ENCODE measurements at places on chromosomes 4 and X. TPM values are rescaled to one million over a fixed set of nuclear protein-coding genes. Genes with fewer than 3 reads are reported as not detected.

The MAGEA2 gene
- total RNA-seq = not detected

The GAGE10 gene
- not detected for total RNA-seq

The CABS1 gene
- total RNA-seq = not detected

The LRCH2 gene
- 41.5 TPM for total RNA-seq

The VEGFD gene
- 0.99 TPM for total RNA-seq

The FANCB gene
- 4.4 TPM for total RNA-seq

DNA sequence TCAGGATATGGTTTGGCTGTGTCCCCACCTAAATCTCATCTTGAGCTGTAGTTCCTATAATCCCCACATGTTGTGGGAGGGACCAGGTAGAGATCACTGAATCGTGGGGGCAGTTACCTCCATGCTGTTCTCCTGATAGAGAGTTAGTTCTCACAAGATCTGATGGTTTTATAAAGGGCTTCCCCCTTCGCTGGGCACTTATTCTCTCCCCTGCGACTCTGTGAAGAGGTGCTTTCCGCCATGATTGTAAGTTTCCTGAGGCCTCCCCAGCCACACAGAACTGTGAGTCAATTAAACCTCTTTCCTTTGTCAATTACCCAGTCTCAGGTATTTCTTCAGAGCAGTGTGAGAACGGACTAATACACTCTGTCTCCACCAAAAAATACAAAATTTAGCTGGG lies 291.9 kb downstream of the BCOR start:
- no peak for DNase-seq

GRCh38 chr4:25913056-25913850 lies 767 bp upstream of the SMIM20 start:
- DNase-seq = peak; percentile 76

DNA sequence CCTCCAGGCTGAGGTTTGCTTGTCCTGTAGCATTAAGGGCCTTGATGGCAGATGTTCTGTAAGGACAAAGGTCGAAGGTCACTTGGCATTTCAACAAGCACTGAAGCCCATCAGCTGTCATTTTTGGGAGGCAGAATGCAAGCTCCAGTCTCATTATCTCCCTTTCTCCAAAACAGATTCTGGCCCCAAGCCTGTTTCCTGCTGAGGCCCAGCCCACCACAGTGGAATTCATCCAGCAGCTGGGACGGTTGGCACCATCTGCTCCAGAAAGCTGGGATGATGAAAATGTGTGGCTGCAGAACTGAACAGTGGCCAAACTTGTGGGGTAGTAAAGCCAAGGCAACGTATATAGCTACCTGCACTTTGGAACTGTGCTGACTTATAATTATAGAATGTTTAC lies 17.7 kb upstream of the PPEF2 start:
- DNase-seq = no peak

DNA sequence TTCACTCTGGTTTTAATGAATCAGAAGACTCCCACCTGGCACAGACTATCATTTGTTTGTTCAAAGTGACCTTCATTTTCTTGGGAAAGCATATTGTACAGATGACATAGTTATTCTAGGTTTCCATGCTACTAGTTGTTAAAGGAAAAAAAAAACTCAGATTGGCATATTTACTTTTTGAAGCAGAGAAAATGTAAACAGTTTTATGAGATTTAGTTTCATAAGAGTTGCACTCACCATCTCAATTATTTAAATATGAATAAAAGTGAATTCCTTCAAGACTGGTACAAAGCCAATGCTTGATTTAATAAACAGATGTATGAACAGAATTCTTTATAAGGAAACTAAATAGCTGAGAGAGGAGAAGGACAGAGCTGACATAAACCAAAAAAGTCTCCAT lies 280.3 kb upstream of the UGT8 start:
- DNase-seq = no peak

DNA sequence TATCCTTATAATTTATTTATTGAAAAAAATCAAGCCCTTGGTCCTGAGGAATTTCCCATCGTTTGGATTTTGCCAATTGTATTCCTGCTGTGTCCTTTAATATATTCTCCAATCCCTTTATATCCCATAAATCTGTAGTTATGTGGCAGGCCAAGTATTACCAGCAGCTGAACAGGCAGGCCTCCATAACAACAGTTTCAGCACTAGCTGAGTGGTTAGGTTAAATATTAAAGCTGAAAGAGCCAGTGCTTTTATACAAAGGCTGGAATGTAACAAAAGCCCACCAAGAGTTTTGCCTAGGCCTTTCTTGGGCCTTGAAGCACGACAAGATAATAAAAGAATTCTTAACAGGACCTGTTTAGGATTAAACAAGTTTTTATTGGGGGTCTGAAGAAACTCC lies 366.6 kb upstream of the GALNT7 start:
- no peak for DNase-seq

GRCh38 chr4:142523111-142523510 lies 323.0 kb downstream of the INPP4B start:
- DNase-seq = no peak

- no peak for DNase-seq
These were observed 80.1 kb downstream of the FAM184B start for GRCh38 chr4:17701138-17701839.

GRCh38 chrX:113522814-113523213 lies 682.2 kb upstream of the AMOT start:
- no peak for DNase-seq

DNA sequence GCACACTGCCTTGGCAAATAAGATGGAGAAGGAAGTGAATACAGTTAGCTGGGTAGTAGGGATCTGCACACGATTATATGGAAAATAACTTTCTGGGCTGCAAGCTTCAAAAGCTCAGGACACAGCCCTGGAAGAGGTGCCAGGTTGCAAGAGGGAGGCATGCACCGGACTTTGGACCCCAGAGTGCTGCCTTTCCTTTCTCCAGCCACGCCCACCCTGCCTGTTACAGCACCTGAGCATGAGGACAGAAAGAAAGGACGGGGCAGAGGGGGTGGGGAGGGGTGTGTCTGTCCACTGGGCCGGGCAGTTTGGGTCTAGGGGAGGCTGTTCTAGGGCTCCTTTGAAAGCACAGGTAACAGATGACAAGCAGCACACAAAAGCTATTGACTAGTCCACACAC lies 152.8 kb downstream of the ENPP6 start:
- no peak for DNase-seq

DNA sequence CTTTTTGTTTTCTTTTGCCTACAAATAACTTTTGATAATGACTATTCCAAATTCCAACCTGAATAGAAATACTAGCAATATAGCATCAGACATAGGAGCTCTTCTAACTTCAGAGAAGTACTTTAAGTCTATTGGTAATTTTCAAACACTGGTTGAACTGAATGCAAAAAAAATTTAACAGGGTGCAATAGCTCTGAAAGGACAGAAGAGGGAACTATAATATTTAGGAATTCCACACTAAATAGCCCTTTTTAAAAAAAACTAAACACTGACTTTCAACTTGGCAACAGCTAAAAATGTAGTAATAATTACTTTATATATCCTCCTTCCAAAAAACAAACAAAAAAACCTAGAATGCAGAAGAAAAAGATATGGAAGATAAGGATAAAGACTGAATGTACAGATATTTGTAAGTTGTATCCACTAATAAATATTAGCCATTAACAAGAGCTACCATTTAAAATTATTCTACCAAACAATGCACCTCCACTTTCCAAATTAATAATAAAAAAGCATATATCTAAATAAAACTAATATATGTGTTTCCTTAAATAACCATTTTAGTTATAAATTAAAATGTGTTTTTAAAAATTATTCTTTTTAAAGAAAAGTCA lies 81.4 kb downstream of the FBXW7 start:
- no peak for DNase-seq

DNA sequence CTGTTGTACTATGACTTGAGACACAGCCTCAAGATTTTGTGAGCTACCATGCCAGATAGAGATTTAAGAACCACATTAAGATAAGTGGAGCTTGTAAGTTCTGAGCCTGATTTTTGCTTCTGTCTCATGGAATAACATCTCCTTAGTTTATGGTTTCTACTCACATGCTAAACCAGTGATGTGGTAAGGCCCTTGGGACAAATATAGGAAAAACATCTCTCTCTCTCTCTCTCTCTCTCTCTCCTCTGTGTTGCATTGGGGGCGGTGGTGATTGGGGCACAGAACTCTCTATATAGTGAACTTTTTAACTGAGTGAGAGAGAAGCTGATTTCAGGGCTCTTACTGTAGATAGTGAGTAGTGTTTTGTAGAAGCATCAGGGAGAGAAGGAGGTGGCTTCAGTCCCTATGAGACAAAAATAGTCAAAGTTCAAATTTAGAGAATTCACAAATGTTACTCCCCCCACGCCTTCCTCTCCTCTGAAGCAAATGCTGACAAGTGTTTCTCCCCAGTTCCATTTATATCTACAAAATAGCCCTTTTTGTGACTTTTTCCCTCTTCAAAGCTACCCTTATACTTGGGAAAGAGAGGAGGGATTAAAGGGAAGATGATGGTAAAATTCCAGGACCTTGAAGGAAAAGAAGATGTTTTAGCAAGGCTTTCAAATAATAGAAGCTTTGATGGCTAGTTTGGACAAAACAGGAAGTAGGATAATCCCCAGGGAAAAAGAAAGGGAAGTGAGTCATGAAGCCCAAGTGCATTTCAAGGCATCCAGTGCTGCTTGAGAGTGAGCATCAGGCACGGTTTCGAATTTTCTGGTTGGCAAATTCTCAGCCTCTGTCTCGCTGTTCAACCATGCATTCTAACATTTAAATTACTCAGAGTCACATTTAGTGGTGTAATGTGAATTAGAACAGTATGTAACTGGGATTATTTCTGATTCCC lies 134.3 kb upstream of the AP1S2 start:
- DNase-seq = no peak

DNA sequence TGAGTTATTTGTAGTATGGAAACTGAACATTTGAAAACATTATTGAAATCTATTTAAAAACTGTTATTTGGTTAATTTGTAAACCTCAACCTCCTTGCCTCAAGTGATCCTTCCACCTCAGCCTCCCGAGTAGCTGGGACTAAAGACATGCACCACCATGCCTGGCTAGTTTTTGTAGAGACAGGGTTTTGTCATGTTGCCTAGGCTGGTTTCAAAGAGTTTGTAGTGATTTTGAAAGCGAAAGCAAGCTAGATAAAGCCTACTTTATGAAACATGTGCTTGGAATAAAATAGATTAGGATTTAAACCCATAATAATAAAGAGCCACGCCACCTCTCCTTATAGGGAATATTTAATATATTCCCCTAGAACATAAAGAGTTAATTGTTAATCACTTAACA lies 23.5 kb downstream of the ARSJ start:
- DNase-seq = no peak

GRCh38 chr4:34733185-34733941 lies 1511.0 kb downstream of the ARAP2 start:
- no peak for DNase-seq

GRCh38 chr4:119016636-119017035 lies 119.0 kb upstream of the MYOZ2 start:
- DNase-seq = no peak

DNA sequence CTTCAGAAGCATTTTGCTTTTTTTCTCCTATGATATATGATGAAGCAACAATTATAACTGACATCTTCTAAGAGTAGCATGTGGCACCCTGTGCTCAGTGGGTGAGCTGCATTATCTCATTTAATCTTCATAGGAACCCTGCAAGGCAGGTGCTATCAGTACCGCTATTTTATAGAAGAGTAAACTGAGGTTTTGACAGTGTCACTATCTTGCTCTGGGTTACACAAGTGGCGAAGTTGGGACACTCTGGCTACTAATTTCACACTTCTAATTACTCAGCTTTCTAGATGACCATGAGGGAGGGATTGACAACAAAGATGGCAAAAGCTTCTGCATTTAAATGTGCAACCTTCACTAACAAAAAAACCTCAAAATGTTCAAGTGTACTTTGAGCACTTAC lies 76.9 kb upstream of the CAMK2D start:
- DNase-seq = no peak

GRCh38 chrX:37905436-37906147 lies 58.2 kb upstream of the DYNLT3 start:
- no peak for DNase-seq

DNA sequence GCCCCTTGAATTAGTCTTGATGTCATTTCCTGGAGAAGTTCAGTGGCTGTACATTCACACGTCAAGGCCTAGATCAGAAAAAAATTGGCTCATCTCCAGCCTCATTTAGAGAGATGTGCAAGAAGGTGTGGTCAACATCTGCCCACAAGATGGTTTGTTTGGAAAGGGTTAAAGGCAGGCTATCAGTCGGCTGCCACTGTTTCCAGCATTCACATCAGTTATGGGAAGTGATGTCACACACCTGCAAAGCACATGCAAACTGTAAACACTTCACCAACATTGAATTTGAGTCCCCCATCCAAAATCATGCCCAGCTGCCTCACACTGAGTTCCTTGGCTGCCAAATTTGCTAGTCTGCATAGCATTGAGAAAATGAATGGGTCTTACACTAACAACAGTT lies 498.3 kb upstream of the INTU start:
- no peak for DNase-seq

GRCh38 chrX:9657590-9658256 lies 107.9 kb downstream of the GPR143 start:
- DNase-seq = no peak

DNA sequence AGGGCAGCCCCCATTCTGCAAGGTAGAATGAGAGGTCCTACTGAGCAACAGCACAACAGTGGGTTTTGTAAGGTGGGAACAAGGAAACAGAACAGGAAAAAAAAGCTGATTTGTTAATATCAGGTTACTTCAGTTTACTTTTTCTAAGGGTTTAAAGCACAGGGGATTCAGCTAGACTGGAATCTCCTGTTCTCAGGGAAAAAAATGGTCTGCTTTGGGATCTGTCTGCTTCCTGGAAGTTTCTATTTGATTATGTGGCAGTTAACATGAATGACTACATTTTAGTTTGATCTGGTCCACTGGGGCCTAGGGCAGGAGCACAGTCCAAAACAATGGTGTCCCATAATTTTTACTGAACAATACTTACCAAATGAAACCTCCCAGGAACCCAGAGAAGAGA lies 104.6 kb downstream of the FBXW7 start:
- no peak for DNase-seq

GRCh38 chrX:14899607-14900006 lies 26.4 kb downstream of the MOSPD2 start:
- no peak for DNase-seq

DNA sequence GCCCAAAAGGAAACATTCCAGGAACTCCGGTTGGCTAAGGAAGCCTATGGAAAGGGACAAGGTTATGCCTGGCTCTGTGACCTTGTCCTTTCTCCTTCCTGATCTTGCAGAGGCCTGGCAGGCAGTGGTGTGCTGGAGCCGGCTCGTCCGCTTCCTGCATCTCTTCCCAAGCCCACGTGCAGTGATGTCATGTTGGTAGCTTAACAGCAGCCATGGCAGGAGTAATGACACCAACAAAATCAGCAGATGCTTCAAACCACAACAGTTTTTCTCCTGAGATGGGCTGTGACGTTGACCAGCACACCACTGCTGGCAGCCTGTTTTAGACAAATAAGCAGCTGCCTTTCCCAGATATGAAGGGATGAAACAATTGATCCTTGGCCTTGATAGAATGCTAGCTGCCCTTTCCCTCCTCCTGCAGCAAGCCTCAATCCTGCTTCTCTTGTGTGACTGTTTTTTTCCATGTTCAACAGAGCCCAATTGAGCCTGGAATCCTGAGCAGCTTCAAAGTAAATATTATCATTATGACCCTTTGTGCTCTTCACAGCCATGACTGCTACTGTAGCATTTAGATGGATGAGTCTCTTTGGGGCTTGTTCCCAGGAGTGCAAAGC lies 23.4 kb downstream of the SEPTIN6 start:
- peak; percentile 82 for DNase-seq

Data from sigmoid colon (tissue), 7 donors.